ENCODE measurements at places on chromosomes 7 and 10. TPM values are rescaled to one million over a fixed set of nuclear protein-coding genes. Genes with fewer than 3 reads are reported as not detected.

Gene SRRT
- 23.2 TPM for total RNA-seq

Gene MBL2
- not detected for total RNA-seq

Gene CABCOCO1
- 4.9 TPM for total RNA-seq

Gene CHPF2
- 18.3 TPM for total RNA-seq

GRCh38 chr7:94436018-94436604 is 41.4 kb downstream of the COL1A2 start:
- peak; percentile 31 for DNase-seq

GRCh38 chr7:158249692-158250091 is 337.9 kb downstream of the PTPRN2 start:
- DNase-seq = no peak

DNA sequence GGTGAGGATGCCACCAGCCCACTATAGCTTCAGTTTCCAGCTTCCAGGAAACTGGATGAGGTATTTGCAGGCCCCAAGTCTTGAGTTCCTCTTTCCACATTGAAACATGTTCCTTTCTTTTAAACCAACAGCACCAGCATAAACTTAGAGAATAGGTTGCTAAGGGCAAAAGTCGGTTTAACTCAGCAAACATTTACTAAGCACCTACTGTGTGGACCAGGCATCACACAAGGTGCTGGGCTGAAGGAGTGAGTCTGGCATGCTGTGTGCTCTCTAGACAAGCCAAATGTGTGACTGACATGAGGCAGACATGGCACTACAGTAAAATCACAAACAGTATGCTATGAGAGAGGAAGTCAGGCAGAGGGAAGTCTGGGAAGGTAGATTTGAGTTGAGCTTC is 11.0 kb upstream of the RASSF4 start:
- no peak for DNase-seq

- no peak for DNase-seq
Measured at GRCh38 chr10:48364659-48365405, 58.4 kb downstream of the MAPK8 start.

Gene FRAT1
- 4.9 TPM for total RNA-seq

GRCh38 chr7:116317907-116318306 is 107.6 kb downstream of the TES start:
- DNase-seq = no peak

Gene CYP3A5
- 1.6 TPM for total RNA-seq

DNA sequence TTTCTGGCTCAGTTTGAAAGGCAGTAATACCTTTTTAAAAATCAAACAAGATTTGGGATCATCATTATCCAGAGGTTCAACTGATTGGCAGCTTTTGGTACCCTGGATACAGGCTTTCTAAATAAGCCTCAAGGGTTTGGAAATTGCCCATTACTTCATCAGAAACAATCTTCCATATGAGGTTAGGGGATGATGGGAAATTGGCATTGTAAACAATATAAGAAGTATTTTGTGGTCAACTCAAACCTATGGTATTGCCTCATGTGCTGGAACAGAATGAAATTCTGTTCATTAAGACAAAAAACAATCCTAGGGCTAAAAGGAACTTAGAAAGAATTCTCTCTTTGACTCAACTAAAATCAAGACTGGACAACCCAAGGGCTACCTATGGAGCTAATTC is 92.6 kb upstream of the HECTD2 start:
- DNase-seq = no peak

- DNase-seq = no peak
Measured at GRCh38 chr10:36050763-36051499, 408.8 kb upstream of the FZD8 start.

DNA sequence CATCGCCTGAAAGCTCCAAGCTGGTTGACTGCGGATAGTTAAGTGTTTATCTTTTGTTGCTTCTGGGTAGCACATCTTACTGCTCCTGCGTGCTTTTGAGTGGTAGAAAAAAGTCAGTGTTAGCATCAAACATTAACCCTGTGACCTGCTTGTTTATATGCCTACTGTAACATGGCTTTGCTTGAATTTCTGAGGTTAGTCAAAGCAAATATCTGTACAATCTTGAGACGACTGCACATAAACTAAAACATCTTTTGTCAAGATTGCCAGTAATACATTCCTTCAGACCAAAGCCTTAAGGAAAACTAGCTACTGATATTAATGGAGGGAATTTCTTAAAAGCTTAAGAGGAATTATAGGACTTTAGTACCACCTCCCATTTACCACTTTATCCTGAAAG is 163.7 kb downstream of the BAMBI start:
- DNase-seq = no peak

- no peak for DNase-seq
Measured at GRCh38 chr10:30583778-30584415, 45.7 kb downstream of the LYZL2 start.

- DNase-seq = no peak
Measured at GRCh38 chr7:112668561-112668960, 121.6 kb downstream of the TMEM168 start.

DNA sequence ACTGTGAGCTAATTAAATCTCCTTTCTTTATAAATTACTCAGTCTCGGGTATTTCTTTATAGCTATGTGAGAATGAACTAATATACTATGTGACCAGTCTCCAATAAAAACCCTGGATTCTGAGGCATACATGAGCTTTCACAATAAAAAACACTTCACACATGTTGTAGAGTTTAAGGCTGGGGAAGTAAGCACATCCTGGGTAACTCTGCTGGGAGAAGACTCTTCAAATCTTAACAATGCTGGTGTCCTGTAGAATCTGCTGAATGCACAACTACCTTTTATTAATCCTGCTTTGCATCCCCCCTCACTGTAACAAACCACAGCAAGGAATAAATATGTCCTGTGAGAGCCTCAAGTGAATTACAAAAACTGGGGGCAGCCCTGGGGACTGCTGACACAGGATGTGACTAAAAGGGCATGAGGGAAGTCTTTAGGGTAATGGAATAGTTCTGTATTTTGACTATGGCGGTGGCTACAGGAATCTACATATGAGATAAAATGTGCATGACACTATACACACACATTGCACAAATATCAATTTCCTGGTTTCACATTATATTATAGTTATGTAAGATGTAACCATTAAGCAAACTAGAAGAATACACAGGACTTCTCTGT is 45.1 kb upstream of the KCTD7 start:
- DNase-seq = no peak

GRCh38 chr7:159271781-159272180 is 127.1 kb upstream of the VIPR2 start:
- DNase-seq = no peak

Gene STEAP1
- total RNA-seq = 0.82 TPM

DNA sequence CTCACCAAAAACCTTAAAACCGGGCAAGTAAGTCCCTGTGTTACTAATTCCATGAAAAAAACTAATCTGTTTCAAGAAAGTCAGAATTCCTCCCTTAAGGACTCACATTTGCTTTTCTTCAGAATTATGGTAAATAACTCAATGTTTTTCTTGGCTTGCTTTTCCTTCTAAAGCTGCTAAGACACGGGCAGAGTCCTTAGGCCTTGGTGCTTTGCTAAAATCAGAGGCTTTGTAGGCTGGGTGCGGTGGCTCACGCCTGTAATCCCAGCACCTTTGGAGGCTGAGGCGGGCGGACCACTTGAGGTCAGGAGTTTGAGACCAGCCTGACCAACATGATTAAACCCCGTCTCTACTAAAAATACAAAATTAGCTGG is 32.0 kb downstream of the GNA12 start:
- no peak for DNase-seq

Gene UCMA
- total RNA-seq = not detected

Gene RTKN2
- 4.5 TPM for total RNA-seq

GRCh38 chr10:75592791-75593643 is 161.6 kb downstream of the LRMDA start:
- no peak for DNase-seq

DNA sequence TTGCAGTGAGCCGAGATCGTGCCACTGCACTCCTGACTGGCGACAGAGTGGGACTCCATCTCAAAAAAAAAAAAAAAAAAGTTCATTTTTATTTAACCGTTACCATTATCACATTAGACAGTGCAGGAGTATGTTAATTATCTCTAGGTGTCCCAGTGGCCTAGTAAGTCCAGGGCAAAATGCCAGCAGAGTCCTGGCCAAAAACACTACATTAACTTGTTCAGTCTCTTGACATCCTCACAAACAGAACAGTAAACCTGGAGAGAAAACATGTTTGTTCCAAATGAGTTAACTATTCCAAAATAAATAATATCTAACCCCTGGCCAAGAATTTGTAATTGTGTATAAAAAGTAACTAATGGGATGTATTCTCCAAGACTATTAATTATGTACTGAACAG is 43.2 kb downstream of the PTPRZ1 start:
- DNase-seq = no peak

- DNase-seq = no peak
Measured at GRCh38 chr10:86851328-86852207, 95.1 kb downstream of the BMPR1A start.

DNA sequence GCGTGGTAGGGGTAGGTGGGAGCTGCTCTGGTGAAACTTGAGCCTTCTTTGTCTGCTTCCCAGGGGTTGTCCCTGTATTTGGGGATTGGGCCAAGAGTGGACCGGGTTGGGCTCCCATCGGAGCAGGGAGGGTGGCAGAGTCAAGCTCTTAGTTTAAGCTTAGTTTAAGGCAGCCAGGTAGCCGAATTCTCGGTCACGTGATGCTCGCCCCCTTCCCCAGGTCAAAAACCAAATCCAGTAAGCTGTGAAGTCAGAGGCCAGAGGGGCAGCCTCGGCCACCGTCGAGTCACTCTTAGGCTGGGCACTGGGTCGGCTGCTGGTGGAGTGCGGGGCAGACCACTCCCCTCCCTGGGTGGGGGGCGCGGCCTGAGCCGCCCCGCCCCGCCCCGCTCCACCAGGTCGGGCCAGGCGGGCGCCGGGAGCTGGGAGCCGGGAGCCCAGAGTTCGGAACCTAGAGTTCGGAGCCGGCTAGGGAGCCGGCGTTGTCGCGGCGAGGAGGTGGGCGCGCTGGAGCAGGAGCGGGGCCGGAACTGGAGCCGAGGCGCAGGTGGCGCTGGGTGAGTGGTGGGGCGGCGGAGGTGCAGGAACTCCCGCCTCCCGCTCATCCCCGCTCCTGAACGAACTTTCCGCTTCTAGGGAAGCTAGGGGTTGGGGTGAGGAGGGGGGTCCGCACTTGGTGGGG is 2.8 kb upstream of the LZTS2 start:
- no peak for DNase-seq

- no peak for DNase-seq
Measured at GRCh38 chr7:106047818-106048705, 64.0 kb downstream of the SYPL1 start.

Data from frontal cortex (tissue), 4 donors.